ENCODE measurements at places on chromosomes 11 and 22.

DNA sequence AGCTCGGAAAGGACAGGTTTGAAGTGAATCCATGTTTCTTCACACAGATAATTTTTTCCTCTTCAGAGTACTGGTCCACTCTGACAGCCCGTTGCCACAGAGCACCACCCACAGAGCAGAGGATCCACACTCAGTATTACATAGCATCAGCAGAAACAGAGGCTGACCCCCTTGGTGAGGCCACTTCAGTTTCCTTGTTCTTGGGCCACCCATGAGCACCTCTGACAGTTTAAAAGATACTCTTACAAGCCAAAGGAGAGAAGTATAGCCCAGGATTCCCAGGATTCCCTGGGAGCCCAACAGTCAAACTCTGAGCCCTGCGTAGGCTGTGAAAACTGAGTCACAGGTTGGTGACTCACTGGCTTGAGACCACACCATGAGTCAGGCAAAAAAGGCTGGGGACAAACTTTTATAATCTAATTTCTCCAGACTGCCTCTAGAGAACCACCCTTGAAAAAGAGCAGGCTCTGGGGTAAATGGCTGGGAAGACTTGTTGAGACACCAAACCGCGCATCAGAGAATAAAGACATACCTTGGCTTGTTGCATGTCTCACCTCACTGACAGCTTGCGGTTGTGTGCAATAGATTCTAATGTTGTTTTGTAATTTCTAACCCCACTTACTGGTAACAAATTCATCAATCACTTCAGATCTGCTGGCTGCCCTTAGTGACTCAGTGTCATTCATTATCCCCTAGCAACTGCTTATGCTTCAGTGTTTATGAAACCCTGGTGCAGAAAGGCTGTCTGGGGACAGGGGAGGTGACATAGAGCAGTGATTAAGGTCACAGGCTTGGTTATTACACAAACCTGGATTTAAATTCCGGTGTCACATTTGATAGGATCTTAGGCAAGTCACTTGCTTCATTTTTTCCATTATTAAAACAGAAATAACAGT is 56.9 kb upstream of the PRSS23 start:
- no peak for DNase-seq

DNA sequence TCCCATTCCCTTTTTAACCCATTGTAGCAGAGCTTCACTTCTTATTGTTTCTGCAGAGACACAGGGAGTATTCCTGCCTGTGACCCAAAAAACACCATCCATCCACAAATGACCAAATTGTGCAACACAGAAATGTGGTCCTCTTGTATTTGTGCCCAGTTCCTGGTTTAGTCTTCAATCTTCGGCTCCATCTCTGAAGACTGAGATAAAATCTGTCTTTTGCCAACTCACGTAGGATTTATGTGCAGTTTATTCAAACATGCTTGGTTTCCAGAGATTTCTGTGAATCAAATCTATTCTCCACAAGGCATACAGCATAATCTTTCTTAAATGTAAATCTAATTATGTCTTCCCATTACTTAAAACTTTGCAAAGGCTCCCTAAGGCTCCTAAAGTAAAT is 307.0 kb downstream of the AASDHPPT start:
- no peak for DNase-seq

DNA sequence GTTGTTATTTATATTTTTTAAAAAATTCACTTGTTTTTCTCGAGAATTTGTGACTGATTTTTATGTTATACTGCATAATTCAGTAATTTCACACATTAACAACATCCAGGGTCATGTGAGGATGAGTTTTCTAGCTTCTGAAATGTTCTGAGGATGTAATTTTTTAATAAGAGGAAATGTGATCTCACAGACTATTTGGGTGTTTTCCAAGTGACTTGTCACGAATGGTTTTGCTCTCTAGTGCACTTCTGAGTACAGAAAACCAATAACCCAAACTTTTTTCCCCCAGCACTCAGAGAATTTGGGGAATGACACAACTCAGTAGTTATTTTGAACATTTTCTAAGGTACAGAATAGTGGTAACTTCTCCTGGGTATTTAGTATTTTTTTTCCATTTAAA is 821.1 kb upstream of the ARHGAP42 start:
- no peak for DNase-seq

GRCh38 chr11:38710262-38710661 is 2112.2 kb upstream of the RAG2 start:
- DNase-seq = no peak

- DNase-seq = no peak
Observed at GRCh38 chr11:8089791-8090510, 8.9 kb downstream of the TUB start.
